ENCODE measurements at places on chromosomes 3 and 15. TPM values are rescaled to one million over a fixed set of nuclear protein-coding genes. Genes with fewer than 3 reads are reported as not detected.
A peak's percentile ranks its signal among the peaks of the same experiment; 100 is the strongest.

GRCh38 chr3:155391104-155391503, 97.6 kb upstream of the STRIT1 start:
- no peaks in the 10 kb centered on the region for H3K36me3 ChIP-seq
- no peaks in the 10 kb centered on the region for H3K4me1 ChIP-seq
- peaks cover 16% of the 10 kb centered on the region for H3K27me3 ChIP-seq
- no peak for DNase-seq
- no peak overlapping the region for H3K27ac ChIP-seq
- H3K4me3 ChIP-seq, result no peak overlapping the region

Gene THAP10
- 1.1 TPM for total RNA-seq

- H3K4me1 ChIP-seq, result peaks cover 3% of the 10 kb centered on the region
- H3K27ac ChIP-seq, result no peak overlapping the region
- no peak overlapping the region for H3K4me3 ChIP-seq
- no peak for DNase-seq
Observed at GRCh38 chr3:153903430-153903829, 217.8 kb upstream of the ARHGEF26 start.

DNA sequence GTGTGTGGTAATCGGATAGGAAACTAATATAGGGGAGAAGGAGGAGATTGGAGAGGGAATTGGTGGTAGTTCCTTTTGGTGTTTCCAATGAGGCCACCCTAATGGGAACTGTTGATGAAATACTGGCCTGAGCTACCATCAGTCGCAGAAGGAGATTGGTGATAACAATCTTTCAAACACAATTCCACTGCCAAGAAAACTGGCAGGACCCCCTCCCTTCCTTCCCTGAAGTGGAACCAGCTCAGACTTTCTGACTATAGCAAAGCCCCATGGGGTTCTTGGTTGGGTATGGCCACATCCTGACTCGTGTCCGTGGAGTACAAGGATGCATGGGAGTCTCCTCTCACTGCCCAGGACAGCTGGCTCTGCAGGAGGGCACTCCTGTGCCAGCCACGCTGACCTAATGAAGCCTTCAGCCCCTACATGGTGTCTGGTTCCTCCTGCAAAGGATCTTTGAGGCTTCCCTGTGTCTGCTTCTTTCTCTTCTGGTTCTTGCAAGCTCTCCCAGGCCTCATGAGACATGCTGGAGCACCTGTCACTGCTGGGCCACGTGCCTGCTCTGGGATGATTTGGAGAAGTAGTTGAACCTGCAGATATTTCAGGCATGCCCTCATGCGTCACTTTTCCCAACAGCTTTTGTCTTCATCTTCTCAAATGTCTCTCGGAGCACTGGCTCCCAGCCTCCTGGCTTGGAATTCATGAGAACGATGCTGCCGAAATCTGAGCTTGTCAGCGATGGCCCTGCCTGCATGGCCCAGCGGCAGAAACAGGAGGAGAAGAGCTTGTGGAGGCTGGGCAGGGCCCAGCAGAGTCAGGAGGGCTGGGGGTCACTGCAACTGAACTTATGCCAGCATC, 90.0 kb upstream of the ADPGK start:
- no peak for DNase-seq
- peaks cover 7% of the 10 kb centered on the region for H3K4me1 ChIP-seq
- H3K27ac ChIP-seq, result peak overlapping the region; percentile 51
- peaks cover 3% of the 10 kb centered on the region for H3K36me3 ChIP-seq
- H3K4me3 ChIP-seq, result no peak overlapping the region

GRCh38 chr3:185340751-185341150, 22.2 kb upstream of the MAP3K13 start:
- no peak overlapping the region for H3K4me3 ChIP-seq
- H3K36me3 ChIP-seq, result peaks cover 5% of the 10 kb centered on the region
- H3K27ac ChIP-seq, result peak overlapping the region; percentile 29
- no peak for DNase-seq
- H3K4me1 ChIP-seq, result peaks cover 9% of the 10 kb centered on the region
- H3K27me3 ChIP-seq, result peaks cover 5% of the 10 kb centered on the region

Gene LMAN1L
- total RNA-seq, result 0.82 TPM

Gene ZDHHC19
- total RNA-seq, result not detected

Gene SLC24A1
- total RNA-seq, result 5.9 TPM

Gene TEX9
- total RNA-seq, result 0.42 TPM

GRCh38 chr3:42459151-42459550, 43.3 kb upstream of the VIPR1 start:
- H3K27me3 ChIP-seq, result peaks cover 28% of the 10 kb centered on the region
- no peaks in the 10 kb centered on the region for H3K4me1 ChIP-seq
- no peak overlapping the region for H3K27ac ChIP-seq
- no peak overlapping the region for H3K4me3 ChIP-seq
- no peaks in the 10 kb centered on the region for H3K36me3 ChIP-seq

- DNase-seq, result no peak
- peaks cover 2% of the 10 kb centered on the region for H3K4me1 ChIP-seq
- H3K4me3 ChIP-seq, result no peak overlapping the region
- no peaks in the 10 kb centered on the region for H3K36me3 ChIP-seq
- no peak overlapping the region for H3K27ac ChIP-seq
Observed at GRCh38 chr15:88982304-88982945, 69.2 kb upstream of the MFGE8 start.

Gene CPLX3
- not detected for total RNA-seq

Gene UROC1
- not detected for total RNA-seq

Gene TBCCD1
- 14.2 TPM for total RNA-seq

DNA sequence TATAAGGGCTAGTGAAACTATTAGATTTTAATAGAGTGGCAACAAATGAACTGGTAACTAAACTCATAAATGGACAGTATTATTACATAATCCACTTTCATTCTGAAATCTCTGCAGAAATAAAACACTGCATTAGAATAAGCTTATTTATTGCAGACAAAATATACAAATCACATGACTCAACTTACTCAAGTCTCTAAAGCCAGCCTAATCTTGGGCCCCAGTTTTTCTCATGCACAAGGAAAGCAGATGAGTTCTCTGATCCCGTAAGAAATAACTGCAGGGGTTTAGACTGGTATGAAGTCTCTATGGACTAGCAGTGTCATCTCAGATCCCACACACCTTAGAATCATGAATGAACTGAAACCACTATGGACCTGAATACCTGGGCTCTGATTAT, 5.8 kb downstream of the DLG1 start:
- no peak for DNase-seq
- H3K36me3 ChIP-seq, result peaks cover 2% of the 10 kb centered on the region
- H3K27me3 ChIP-seq, result no peaks in the 10 kb centered on the region
- H3K4me1 ChIP-seq, result peaks cover 38% of the 10 kb centered on the region

DNA sequence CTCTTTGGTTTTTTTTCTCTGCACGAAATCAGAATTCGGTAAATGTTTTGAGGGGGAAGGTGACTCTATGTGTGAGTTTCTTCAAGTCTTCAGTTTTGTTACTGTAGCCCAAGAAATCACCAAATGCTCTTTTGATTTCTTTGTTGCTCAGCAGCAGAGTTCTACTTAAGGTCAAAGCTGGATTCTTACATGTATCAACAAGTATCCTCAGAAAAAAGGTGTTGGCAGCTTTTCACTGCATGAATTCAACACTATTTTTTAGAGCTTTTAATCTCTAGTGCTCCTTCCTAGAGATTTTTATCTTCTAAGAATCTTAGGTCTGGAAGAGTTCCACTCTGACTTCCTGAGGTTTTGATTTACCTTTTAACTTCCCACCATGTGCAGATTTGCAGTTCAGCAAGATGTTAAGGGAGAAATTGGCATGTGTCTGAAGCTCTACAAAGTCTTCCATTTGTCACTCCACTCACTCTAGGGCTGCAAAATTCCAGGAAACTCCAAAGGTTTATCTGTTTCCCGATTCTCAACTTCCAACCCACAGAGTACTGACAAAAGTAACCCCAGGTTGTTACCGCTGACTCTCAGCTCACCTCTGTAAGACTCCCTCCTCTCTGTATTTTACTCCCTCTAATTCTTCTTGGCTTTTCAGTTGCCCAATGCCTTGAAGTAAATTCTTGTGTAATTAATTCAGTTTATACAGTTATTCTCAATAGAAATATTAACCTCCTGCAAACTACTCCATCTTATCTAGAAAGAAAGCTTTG, 13.3 kb upstream of the CD200 start:
- H3K27ac ChIP-seq, result peak overlapping the region; percentile 27
- peaks cover 3% of the 10 kb centered on the region for H3K4me1 ChIP-seq
- H3K4me3 ChIP-seq, result no peak overlapping the region
- DNase-seq, result no peak
- H3K36me3 ChIP-seq, result peaks cover 4% of the 10 kb centered on the region

Gene TLR9
- total RNA-seq, result 0.42 TPM

- no peak for DNase-seq
- peaks cover 51% of the 10 kb centered on the region for H3K4me1 ChIP-seq
- H3K36me3 ChIP-seq, result peaks cover 7% of the 10 kb centered on the region
- H3K27me3 ChIP-seq, result no peaks in the 10 kb centered on the region
- H3K4me3 ChIP-seq, result no peak overlapping the region
Observed at GRCh38 chr15:88900309-88900981, 5.1 kb upstream of the HAPLN3 start.

GRCh38 chr3:54951405-54951804, 23.5 kb upstream of the LRTM1 start:
- no peaks in the 10 kb centered on the region for H3K4me1 ChIP-seq
- no peaks in the 10 kb centered on the region for H3K36me3 ChIP-seq
- H3K27me3 ChIP-seq, result no peaks in the 10 kb centered on the region
- no peak overlapping the region for H3K27ac ChIP-seq
- H3K4me3 ChIP-seq, result no peak overlapping the region

DNA sequence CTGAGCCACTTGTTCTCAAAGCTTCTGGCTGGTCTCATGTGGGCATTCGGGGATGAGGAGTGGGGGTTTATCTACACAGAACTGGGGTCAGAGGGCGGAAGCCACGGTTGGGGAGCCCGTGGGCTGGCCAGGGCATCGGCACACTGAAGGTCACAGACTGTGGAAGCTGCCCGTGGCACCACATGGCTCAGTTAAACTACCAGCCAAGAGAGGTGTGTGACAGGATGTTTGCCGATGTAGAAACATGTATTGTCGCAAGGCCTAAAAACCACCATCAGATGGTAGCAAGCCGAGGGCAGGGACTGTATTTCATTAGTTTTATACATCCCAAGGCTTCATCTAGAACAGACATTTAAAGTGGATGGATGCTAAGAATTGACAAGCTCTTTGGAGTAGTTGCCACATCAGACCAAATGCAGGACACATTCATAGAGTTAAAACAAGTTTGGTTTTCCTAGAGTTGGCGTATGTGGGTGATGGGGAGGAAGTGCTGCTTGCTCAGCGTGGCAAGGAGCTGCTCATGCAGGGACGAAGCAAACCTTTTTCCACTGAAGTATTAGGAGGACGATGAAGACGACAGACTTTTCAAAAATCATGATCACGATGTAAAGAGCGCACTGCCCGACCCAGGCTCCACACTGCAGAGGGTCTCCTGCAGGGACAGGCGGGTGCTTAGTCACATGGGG, 9.6 kb upstream of the MUSTN1 start:
- peaks cover 7% of the 10 kb centered on the region for H3K36me3 ChIP-seq
- H3K27ac ChIP-seq, result no peak overlapping the region
- peaks cover 8% of the 10 kb centered on the region for H3K4me1 ChIP-seq
- no peak overlapping the region for H3K4me3 ChIP-seq
- no peaks in the 10 kb centered on the region for H3K27me3 ChIP-seq

Gene ACTRT3
- not detected for total RNA-seq

DNA sequence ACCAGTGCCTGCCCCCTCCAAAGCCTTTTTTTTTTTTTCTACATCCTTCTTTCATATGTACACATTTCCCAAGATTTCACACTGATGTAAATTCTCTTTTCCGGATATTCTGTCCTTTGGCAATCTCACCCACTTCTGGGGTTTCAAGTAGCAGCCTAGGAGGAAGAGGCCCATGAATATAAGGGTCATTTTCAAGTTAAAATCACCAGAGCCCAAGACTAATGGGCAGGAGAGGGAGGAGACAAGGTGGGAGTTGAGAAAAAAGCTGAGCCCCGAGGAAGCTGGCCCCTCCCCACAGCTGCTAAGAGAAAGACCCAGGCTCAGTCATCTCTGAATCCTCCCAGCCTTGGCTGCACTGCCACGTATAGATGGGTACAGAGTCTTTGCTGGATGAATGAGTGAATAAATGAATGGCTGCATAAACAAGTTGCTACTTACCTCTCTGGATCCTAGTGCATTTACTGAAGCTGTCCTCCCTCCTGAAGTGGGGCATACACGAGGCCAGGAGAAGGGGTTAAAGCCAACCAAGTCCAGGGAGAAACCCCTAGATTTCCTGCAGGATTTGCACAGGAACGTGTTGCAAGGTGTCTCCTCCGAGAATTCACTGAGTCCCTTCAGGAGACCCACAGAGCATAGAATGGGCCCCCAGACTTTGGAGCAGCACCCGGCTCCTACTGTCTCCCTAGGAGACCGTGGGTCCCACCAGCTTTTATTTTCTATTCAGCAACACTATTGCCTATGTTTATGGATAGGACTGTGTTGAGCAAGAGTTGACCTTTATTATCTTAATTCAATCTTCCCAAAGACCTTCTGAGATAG, 100.8 kb upstream of the LIPC start:
- no peak for DNase-seq
- no peaks in the 10 kb centered on the region for H3K27me3 ChIP-seq
- H3K36me3 ChIP-seq, result peaks cover 2% of the 10 kb centered on the region
- H3K4me1 ChIP-seq, result peaks cover 23% of the 10 kb centered on the region

GRCh38 chr3:7203969-7204847, 343.3 kb downstream of the GRM7 start:
- no peak overlapping the region for H3K27ac ChIP-seq
- H3K36me3 ChIP-seq, result no peaks in the 10 kb centered on the region
- H3K4me1 ChIP-seq, result peaks cover 2% of the 10 kb centered on the region
- no peak overlapping the region for H3K4me3 ChIP-seq
- DNase-seq, result no peak

DNA sequence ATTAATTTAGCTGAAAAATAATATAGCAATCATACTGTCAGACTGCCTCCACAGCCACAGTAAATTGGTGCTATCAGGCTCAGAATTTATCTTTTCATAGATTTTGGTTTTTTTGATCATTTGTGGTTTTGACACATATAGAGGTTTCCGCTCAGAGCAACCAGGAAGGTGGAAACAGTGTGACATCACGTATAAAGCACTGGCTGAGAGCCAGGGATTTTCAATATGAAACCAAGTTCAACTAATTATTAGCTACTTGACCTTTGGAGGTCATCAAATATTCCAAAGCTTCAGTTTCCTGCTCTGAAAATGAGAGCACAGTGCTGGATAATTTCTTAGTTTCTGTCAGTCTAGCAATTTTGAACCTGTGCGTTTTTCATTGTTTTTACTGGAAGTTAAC, 433.8 kb upstream of the SUCLG2 start:
- peaks cover 52% of the 10 kb centered on the region for H3K4me1 ChIP-seq
- DNase-seq, result no peak
- H3K27ac ChIP-seq, result peak overlapping the region; percentile 65
- peak overlapping the region; percentile 60 for H3K4me3 ChIP-seq
- no peaks in the 10 kb centered on the region for H3K27me3 ChIP-seq

Gene LRRC58
- 14.1 TPM for total RNA-seq

- peaks cover 11% of the 10 kb centered on the region for H3K27me3 ChIP-seq
- DNase-seq, result no peak
- peak overlapping the region; percentile 9 for H3K27ac ChIP-seq
- H3K4me1 ChIP-seq, result peaks cover 13% of the 10 kb centered on the region
Observed at GRCh38 chr3:136787349-136787748, 31.6 kb upstream of the SLC35G2 start.

GRCh38 chr15:89790661-89791060, 14.5 kb downstream of the MESP2 start:
- no peak for DNase-seq
- H3K36me3 ChIP-seq, result no peaks in the 10 kb centered on the region
- H3K4me3 ChIP-seq, result no peak overlapping the region
- H3K27ac ChIP-seq, result no peak overlapping the region

Gene KBTBD13
- total RNA-seq, result not detected

- H3K4me3 ChIP-seq, result no peak overlapping the region
- H3K27me3 ChIP-seq, result peaks cover 6% of the 10 kb centered on the region
- H3K36me3 ChIP-seq, result no peaks in the 10 kb centered on the region
- H3K4me1 ChIP-seq, result no peaks in the 10 kb centered on the region
Observed at GRCh38 chr15:79450648-79451047, 18.5 kb downstream of the MINAR1 start.

Gene EDEM1
- 111 TPM for total RNA-seq

Gene FRMD4B
- 36.6 TPM for total RNA-seq

Gene MINAR1
- total RNA-seq, result 0.37 TPM
